GM12891 (cell line): ENCODE measurements at places on chromosomes 2 and 18.

- DNase-seq, result no peak
These were observed 309.8 kb downstream of the ERBB4 start for GRCh38 chr2:212228743-212229171.

- no peak for DNase-seq
These were observed 330.5 kb downstream of the DYSF start for GRCh38 chr2:71783815-71784214.

DNA sequence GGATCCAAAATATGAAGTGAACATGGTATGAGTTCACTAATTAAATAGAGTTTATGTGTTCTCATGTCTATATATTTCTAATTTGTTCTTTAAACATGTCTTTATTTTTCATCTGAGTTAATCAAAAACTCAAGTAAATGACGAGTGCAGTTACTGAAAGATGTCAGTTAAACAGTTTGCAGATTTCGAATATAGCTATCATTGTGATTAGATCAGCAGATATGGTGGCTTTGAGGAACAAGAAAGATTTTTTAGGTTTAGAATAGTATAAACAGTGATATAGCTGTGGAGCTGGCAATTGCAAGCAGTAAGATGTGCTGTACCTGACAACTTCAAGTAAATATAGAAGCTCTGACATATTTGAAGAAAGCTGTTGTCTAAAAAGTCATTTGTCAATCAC, 49.7 kb downstream of the TANK start:
- no peak for DNase-seq

DNA sequence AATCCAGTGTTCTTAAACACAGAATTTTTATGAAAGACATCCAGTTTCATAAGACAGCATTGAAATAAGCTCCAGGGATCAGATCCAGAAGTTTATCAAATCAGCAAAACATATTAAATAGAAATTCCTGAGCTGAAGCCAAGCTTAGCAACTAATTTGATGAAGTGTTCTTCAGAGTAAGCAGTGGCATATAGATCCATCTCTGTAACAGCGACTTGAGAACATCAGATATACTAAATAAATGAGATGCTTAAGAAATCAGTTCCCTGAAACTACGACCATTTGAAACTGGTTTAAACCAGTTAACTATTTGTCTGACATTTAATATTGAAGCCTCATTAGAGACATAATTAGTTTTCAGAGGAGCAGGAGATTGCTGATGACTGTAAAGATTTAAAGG, 34.1 kb downstream of the PPP1R1C start:
- no peak for DNase-seq

GRCh38 chr2:61125798-61126197, 36.2 kb upstream of the C2orf74 start:
- DNase-seq, result no peak
